ENCODE measurements at places on chromosomes 5 and 9. TPM values are rescaled to one million over a fixed set of nuclear protein-coding genes. Genes with fewer than 3 reads are reported as not detected.

DNA sequence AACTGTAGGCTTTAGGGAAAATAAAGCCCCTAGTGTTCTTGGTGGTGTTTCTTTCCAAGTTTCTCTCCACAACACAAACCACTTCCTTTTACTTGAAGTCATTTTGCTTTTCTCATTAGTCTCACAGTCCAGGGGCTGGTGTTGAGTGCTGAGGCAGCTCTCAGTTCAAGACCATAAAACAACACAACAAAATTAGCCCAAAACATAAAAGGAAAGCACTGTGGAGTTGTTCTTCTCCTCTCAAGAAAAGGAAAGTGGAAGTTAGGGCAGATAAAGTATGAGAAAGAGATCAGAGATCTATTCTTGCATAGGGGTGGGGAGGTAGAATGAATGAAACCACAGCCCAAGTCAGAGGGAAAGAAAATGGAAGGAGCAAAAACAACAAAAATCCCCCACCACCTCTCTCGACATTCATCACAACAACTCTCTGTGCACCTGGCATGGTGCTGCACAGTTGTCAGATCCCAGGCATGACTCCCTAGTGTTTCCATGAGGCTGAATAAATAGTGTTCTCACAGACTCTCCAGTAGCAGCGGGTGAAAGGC lies 569.9 kb downstream of the RAB3C start:
- no peak for DNase-seq

DNA sequence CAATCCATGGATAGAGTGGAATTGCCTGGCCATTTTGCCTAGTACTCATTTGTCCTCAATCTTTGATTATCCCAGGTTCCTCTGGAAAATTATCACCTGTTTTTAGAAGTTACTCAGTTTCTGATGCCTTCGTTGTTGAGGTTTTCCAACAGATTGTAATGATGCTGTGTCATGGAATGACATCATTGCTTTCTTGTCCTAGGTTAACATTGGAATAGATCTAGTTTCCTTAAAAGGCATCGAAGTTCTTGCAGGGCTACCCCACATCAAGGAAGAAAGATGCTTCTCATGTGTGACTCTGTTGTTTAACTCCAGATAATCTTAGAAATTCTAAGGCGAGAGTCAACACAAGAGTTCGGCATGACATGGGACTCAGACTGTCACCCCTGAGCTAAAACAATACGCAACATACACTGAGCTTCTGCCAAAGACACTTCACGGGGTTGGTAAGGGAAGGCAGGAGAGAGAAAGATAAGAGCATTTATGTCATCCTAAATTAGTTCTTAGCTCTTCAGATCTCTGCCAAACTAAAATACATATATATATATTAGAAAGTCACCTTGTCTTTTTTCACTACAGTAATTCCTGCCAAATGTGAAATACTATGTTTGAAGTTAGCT lies 293.2 kb upstream of the WWC1 start:
- no peak for DNase-seq

DNA sequence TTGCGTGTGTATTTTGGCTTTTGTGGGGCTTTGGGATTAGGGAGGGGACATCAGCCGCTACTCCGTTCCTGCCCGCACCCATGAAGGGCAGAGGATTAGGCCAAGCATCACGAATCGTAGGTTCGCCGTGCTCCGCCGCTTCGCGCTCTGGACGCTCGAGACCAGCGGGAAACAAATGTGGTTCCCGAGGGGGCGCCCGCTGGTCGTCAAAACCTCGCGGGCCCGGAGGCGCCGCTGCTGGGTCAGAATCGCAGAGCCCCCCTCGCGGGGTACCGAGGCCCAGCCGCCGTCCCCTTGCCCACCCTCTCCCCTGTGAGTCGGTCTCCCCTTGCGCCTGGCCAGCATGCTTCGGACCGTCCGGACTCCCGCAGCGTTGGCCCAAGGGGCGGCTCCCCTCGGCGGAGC lies 2.3 kb upstream of the PAX5 start:
- no peak for DNase-seq

DNA sequence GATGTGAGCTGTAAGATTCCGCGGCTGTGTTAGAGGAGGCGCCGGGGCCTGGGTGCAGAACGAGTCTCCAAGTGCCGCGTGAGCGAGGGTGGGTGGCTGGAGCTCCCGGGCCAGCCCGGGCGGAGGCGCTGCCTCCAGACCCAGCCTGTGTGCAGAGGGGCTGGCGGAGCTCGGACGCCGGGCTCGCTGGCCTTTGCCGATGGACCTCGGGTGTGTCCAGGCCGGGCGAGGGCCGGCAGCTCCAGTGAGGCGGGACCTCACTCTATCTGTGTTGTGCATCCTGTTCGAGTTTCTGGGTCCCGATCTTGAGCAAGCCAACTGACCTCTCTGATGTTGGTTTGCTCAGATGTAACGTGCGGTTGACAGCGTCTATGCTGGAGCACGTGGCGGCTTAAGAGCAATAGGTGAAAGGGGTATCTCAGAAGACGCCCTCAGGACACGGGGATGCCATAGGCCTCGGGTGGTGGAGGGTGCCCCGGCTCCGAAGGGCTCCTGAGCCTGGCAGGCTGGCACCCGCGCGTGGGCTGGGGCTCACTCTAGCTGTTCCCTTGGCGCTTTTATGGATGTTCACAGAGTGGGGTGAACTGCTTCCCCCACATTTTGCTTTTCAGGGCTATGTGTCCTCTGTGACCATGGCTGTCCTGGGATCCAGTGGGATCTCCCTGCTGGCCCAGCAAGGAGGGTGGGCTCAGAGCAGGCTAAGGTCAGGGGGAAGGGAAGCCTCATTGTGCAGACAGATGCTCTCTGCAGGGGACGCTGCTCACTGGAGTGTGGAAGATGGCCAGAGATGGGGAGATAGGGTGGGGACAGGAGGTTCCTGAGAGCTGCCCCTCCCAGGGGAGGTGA lies 69.8 kb downstream of the MRPL36 start:
- DNase-seq = no peak

DNA sequence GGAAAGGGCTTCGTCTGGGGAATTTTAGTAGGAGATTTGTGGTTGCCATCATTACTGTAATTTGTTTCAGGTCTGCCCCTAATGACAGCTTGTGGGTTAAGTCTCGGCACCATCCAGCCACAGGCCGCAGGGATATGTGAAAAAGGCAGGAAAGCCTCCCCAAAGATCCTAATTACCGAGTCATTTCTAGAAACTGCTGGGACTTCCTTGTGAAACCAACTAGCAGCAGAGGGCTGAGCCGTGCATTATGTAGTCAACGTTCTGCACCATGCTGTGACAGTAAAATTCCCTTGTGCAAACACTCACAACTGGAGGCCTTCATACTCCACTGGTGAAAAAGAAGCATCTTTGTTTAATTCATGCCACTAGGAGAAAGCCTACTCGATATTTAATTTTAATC lies 230.3 kb downstream of the MPDZ start:
- no peak for DNase-seq

- DNase-seq = no peak
These were observed 25.9 kb downstream of the ROPN1L start for GRCh38 chr5:10467281-10468198.

SLC34A3 gene
- not detected for total RNA-seq

PCDHGB4 gene
- 6.1 TPM for total RNA-seq

PITX1 gene
- 1.1 TPM for total RNA-seq

Data from skin of body (tissue), 3 donors.